ENCODE measurements at places on chromosomes 5 and 9.

GRCh38 chr9:86434039-86434726 lies 80.0 kb upstream of the TUT7 start:
- DNase-seq = peak; percentile 24

GRCh38 chr9:104361207-104361606 lies 142.9 kb upstream of the OR13F1 start:
- DNase-seq = no peak

DNA sequence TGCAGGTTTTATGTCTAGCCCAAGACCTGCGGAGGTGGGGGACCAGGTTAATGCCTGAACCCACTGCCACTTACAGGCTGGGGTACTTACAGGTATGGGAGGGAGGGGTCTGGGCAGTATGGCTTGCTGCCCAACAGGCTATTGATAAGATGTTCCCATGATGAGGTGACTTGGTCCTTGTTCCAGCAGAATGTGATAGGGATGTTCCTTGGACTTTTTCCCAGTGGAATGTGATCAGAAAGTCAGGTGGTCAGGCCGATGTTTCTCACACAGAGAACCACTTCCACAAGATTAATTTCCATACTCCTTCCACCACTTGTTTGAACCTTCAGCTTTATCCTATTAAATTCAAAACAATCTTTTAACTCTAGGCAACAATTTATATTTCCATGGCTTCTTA lies 27.0 kb upstream of the GPX3 start:
- no peak for DNase-seq

GRCh38 chr5:160044967-160045366 lies 36.0 kb downstream of the TTC1 start:
- DNase-seq = no peak

DNA sequence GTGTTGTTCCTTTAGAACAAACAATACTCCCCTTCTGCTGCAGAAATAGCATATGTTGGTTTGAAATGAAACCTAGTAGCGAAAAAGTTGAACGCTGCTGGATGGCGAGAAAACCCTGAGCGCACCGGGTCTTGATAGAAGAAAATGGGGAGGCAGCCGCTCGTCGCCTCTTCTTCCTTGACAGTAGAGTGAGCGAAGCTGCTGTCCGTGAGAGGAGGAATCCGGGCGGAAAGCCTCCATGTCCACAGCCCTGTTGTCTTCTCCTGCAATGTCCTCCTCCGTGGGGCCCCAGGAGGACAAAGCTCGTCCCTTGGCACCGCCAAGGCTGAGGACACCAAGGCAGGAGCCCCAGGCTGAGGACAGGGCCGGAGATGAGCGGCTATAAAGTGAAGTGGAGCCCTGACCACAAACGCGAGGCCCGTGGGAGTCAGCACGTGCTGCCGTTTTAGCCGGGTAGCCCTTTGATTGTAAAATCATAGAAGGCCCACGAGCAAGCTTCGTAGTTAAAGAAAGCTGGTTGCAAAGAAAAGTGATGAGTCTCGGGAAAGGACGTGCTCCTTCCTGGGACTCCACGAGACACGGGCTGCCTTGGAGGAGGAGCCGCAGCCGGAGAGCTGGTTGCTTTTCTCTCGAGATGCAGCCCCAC lies 35.6 kb downstream of the MRPL36 start:
- DNase-seq = no peak

- DNase-seq = no peak
These were observed 2.0 kb downstream of the BRD3 start for GRCh38 chr9:134065612-134066419.

DNA sequence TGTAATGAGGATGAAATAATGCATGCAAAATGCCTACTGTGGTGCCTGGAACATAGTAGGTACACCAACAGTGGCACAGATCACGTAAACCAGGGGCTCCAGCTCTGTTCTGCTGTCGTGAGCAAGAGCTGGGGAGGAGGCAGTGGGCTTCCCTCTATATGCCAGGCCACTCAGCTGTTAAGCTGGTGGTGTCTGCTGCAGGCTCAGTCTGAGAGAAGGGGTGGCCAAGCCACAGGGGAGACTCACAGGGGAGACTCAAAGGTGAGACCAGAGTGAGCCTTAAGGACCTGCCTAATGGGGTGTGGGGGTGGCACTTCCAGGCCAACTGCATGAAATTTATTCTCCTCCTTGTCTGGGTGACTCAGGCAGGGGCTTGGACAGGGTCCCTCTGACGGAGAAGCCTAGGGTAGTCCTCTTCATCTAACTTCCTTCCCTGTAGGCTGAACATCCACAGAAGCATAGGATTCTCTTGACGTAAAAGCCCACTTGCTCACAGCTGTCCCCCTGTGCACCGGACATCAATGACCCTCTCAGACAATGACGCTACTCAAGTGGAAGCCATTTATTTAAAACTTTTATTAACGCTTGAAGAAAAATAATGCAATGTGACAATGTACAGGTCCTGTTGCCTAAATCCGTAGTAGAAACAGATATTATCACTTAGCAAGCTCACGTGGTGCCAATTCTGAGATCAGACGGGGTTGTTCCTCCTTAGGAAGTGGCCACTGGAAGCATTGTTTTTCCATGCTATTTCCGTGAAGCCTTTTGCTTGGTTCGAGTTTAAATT lies 13.9 kb downstream of the STC2 start:
- DNase-seq = no peak

DNA sequence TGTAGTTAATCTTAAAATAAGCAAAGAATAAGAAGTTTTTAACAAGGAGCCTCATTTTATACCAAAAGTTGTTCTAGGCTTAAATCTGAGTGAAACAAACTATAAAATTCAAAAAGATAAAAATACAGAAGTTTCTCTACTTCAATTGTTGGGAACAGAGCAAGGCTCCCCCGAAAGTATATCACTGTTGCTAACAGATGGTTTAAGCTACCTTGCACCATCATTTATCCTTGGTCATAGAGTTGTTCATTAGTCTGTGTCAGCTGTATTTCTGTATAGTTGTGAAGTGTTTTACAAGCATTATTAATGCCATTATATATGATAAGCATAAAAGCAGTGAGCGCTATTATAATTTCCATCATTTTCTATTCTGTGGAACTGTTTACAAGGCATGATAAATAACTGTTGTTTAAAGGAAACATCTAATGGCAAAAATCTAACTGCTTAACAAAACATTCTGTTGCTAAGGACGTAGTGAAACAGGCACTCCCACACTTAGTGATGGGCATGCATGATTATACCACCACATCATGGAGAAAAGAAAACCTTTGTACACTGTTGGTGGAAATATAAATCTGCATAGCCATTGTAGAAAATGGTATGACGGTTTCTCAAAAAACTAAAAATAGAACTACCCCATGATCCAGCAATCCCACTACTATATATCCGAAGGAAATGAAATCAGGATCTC lies 23.3 kb upstream of the ACO1 start:
- no peak for DNase-seq

DNA sequence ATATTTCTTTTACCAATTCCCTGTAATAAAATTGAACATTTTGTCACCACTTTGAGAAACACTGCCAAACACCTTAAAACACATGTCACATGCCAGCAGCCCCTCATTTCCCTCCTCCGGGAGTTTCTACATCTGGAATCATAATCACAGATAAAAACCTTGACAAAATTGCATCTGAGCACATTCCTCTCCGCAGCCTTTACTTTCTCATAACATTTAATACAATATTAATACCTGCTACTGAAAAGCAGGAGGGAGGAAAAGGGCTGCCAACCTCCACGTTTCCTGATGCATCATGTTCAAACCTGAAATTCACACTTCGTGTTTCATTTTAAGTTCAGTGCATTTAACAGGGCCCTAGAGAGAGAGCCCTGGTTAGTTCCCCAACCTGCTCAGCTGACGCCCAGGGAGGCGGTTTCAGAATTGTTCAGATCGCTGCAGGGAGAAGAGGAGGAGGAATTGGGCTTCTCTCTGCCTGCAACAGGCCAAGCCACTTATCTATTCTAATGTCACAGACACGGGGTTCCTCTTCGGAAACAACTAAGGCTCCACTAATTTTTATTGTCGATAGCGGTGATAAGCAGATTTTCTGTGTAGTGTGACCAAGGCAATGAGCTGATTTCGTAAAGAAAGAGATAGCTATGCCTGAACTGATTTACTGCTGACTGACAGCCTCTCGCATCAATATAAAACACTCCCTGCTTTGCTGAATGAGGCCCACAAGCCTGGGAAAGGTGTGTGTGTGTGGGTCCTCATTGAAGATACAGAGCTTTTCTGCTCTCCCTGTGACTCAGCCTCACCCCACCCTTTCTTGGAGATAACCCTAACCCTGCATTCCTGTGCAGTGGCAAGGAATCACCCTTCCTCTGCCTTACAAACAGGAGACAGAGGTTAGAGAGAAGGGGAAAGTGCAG lies 4.9 kb upstream of the LHX2 start:
- no peak for DNase-seq

DNA sequence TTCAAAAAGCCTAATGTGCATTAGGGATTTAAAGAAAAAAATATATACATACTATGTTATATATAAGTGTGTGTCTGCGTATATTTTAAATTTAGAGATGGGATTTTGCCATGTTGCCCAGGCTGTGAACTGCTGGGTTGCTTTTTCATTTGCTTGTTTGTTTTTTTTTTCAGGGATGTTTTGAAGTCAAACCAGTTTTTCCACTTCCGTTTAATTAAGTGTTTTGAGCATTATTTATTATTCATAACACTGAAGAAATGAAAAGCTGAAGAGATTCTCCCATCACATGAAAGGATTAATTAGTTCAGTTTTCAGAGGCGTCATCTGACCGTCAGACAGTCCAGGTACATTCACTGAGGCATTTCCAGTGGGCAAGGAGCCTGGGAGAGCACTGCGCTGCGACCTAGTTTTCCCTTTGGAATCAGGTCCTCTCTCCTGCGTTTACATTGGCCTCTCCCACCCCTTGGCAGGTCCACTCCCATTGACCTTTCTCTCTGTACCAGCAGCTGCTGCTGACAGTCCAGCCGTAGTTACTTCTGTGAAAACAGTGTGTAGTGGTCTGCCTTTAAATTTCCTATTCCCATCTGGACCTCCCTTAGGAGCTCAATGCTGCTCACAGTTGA lies 26.0 kb downstream of the ARRDC3 start:
- peak; percentile 32 for DNase-seq

DNA sequence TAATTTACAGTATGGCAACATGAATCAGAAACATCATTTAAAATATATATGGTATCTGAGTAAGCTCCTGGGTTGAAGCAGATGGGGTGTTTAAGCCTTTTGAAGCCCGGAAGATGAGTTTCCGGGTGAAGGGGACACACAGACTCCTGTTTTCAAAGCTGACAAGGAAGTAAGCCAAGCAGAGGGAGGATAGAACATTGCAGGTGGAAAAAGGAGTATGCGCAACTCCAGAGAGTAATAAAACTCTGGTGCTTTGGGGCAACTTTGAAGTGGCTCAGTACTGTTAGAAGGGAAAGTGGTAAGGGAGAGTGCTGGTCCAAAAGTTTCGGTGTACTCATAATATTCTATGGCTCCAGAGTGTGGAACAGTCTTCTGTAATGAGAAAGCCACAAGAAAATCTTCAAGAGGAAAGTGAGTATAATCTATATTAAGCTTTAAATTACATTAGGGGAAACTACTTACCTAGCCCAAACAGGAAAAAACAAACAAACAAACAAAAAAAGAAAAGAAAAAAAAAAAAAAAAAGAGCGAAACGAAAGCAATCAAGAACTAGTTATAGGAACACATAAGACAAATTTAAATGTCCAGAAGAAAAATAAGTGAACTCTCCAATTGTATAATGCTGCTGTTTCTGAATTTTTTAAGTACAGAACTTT lies 2.3 kb upstream of the ST8SIA4 start:
- no peak for DNase-seq

Data from nephron progenitor cell (in vitro differentiated cells).